Sigmoid colon (tissue), 7 donors: ENCODE measurements at places on chromosomes 5 and 9. TPM values are rescaled to one million over a fixed set of nuclear protein-coding genes. Genes with fewer than 3 reads are reported as not detected.

GRCh38 chr5:178235588-178235974, 3.0 kb upstream of the PHYKPL start:
- no peak for DNase-seq
- H3K27me3 ChIP-seq: no peaks in the 10 kb centered on the region

Gene PLK2
- 19.3 TPM for total RNA-seq

Gene SEMA6A
- 25.0 TPM for total RNA-seq

DNA sequence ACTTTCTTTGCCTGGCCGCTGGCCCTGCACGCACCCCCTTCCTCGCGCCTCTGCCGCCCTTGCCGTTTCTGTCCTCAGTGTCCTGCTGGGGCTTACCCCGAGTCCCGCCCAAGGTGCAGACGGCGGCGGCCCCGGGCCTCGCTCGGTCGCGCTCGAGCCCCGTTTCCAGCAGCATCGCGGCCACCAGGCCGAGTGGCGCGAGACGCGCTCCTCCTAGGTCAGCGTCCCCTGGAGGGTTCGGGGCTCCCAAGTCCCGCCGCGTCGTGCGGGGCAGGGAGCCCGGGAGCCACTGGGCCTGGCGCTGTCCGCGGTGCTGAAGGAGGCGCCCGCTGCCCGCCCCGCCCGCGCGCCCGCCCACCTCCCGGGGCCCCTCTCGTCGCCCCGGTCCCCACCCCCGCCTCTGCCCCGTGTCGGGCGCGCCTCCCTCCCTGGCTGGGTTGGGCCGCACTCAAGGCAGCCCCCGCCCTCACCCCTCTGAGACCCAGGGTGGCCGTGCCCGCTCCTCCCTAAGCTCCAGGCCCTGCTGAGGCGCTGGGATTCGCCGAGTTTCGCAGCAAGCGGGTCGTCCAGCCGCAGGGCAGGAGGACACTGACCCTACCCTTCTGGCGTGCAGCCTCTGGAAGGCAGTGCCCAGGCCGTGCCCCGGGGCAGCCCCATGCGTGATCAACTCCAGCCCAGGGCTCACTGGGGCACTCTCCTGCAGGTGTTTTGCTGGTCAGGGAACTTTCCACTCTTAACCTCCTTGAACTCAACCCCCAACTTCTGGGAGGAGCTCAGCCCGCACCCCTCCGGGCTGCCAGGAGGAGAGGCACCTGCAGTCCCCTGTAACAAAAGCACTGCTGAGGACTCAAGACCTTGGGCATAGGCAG, at the start of gene LHX3:
Gene LHX3 (minus strand): TSS at position 291 of the 869 bp plus-strand sequence. CDS start 116 bp downstream, at position 175.
- no peaks in the 10 kb centered on the region for H3K4me1 ChIP-seq
- H3K27me3 ChIP-seq: peaks cover 52% of the 10 kb centered on the region
- H3K36me3 ChIP-seq: peaks cover 2% of the 10 kb centered on the region
- no peak for DNase-seq
- H3K4me3 ChIP-seq: no peak within 1 kb of the TSS

- no peaks in the 10 kb centered on the region for H3K4me1 ChIP-seq
- no peak overlapping the region for H3K27ac ChIP-seq
Measured at GRCh38 chr9:133171161-133171961, 7.6 kb upstream of the GBGT1 start.

- H3K4me1 ChIP-seq: no peaks in the 10 kb centered on the region
- H3K27ac ChIP-seq: no peak overlapping the region
- H3K4me3 ChIP-seq: no peak overlapping the region
- no peaks in the 10 kb centered on the region for H3K27me3 ChIP-seq
- H3K36me3 ChIP-seq: no peaks in the 10 kb centered on the region
Measured at GRCh38 chr5:80884929-80885328, 75.2 kb upstream of the RASGRF2 start.
